ENCODE measurements at places on chromosomes 6 and 20.

GRCh38 chr6:48736501-48737206, 625.7 kb upstream of the PTCHD4 start:
- DNase-seq = no peak

DNA sequence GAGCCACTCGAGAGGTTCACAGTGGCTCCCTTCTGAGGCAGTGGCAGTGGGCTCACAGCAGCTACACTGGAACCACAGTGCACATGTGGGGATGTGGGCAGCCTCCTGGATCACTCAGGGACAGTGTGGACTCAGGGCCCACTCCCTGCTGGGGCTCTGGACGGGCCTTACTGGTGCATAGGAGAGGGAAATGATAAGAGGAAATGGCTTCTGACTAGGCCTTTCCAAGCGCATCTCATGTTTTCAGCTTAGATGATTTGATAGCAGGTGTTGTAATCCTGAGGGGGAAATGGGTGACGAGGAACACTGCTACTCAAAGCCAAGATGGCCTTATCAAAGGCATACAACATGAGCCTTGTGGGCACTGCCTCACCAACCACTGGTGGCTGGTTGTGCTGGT, 44.0 kb downstream of the PANK2 start:
- DNase-seq = peak; percentile 51

DNA sequence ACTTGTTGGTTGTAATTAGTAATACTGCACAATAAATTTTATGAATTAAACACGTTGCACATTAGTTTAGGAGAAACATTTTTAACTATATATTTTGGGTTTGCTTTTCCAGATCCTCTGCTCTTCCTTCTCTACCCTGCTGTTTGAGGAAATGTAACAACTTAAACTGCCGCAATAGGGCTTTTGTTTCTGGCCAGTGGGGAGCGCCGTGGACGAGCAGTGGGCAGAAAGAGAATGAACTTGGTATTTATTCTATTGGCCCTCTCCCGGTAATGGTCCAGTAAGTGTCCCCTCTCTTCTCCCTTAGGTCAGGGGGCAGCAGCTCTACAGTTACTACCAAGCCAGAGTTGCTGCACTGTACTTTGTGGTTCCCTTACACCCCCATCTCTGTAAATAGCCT, 35.2 kb upstream of the EPHA7 start:
- no peak for DNase-seq

DNA sequence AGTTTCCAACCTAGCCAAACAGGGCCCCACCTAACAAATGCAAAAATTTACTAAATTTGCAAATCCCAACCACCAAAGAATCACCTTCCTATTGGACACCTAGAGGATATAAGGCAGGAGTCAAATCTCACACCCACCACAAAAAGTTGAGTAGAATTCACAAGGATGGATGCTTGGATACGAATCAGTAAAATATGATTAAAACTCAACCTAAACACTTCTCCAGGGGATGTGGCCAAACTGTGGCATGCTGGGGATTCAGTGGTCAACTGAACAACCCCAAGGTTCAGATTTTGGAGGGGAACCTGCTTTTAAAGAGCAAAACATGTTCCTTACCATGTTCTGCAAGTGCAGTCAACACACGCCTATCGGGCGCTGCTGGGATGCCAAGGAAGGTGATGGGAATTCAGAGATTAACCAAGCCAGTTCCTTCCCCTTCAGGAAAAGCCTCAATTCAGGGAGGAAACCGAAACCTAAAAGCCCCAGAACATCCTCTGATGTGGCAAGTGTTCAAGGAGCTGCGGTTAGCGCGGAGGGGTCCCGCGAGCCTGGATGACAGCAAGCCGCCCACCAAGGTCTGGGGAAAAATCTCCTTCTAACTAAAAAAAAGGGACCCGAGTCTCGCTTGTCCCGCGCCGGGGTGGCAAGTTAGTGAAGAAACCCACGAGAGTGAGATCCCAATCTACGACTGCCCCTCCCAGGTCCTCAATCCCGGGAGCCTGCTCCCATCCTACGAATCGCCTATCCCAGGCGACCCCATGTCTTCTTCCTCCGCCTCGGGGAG, 902 bp downstream of the SAMHD1 start:
- DNase-seq = peak; percentile 73

DNA sequence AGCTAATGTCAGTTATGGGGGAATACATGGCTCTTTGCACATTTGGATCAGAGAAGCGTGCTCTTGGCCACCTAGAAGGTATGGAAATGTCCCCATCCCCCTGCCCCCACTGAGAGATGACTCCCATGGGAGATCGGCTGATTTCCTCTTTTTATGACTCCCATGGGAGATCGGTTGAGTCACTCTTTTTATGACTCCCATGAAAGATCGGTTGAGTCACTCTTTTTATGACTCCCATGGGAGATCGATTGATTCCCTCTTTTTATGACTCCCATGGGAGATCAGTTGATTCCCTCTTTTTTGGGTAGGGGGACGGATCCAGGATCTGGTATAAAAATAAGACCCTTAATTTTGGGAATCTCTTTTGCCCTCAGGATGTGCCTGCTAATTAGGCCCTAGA, 10.3 kb upstream of the TAAR9 start:
- DNase-seq = peak; percentile 68

DNA sequence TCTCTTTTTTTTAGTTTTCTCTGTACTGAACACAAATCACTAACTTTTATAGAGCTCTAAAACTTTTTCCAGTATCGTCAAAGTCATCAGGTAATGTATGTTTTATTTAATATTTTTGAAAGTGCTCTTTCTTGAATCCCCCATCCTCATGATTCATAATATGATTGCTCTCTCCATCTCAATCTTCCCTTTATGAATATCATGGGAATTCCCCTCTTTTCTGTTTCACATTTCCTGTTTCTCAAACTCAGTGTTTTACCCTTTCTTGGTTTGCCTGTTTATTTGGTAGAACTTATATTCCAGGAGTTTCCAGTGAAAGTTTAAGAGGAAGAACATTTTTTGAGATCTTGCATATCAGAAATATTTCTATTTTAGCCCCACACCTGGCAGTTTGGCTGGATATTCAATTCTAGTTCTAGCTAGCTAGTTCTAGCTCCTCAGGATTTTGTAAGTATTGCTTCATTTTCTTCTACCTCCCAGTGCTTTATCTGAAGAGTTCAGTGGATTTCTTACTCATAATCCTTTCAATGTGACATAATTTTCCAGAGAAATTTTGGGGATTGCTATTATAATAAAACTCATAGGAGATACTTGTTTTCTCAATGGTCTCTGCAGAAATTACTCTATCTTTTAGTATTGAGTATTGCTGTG, 6.1 kb upstream of the C6orf58 start:
- DNase-seq = no peak

DNA sequence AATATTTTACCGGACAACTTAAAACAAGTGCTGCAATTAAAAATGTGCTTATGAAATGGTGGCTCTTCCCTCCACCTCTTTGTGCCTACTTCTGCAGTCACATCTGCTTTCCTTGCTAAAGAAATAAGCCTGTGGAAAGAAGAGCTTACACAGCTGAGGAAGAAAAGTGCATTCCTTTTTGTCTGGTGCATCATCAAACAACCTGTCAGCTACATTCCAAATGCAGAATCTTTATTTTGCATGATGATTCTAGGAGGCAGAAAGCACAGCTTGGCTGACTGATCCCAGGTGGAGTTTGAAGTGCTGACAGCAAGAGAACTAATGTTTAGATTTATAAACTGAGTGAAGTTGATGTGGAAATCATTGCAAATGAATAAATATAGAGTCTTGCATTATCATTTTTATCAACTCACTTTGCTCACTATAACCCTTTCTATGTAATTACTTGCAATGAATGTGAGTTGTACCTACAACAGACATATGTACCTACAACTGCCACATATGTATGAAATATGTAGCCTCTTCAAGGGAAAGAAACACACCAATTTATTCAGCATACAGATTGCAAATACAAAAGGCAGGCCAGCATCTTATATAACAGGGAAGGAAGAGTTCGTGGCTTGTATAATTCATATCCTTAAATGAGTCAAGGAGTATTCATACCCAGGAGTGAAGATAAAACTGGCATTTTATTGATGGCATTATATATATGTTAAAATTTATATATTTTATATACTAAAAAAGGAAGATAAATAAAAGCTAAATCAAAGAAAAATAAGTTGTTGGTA, 223.4 kb upstream of the MCHR2 start:
- no peak for DNase-seq

DNA sequence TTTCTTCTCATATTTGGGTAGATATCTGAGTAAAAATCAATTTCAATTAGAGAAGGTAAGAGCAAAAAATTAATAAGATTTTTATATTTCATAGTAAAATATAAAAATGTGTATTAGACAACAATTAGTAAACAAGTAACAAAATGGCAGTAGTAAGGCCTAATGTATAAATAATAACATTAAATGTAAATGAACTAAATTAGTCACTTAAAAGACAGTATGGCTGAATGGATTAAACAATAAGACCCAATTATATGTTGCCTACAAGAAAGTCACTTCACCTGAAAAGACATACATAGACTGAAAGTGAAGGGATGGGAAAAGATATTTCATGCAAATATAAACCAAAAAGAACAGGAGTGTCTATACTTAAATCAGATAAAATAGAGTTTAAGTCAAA, 147.6 kb downstream of the TRMT11 start:
- no peak for DNase-seq

DNA sequence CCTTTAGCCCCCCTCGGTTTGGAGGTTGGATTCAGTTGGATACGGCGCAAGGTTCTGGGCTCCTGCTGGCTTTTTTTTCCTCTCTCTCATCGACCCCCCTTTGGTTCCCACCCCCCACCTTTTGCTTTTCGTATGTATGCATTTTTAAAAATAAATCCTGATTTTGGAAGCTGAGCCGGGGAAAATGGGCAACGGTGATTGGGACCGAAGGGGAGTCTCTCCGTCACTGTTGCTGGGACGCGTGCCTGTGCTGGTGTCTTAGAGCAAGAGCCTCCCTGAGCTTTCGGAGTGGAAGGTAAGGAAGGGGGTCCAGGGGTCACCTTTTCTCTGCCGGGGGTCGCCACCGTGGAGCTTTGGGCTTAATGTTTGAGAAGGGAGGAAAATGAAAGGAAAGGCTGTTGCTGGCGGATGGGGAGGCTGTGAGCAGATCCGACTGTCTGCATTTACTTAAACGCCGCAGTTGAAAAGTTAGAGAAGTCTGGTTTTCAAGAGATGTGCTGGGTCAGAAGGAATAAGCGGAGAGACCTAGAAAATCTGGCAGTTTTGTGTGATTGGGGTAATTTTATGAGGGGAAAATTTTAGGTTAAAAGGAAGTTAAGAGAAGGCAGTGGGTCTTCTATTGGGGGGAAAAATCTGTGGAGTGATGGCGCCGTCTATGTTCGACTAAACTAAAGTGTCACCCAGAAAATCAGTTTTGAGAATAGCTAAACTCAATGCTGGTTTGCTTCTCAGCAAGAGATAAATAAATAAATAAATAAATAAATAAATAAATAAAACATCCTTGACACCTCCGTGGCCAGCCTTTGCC, 828 bp downstream of the ADGRB3 start:
- no peak for DNase-seq

GRCh38 chr6:142207265-142207877, 60.3 kb downstream of the VTA1 start:
- peak; percentile 56 for DNase-seq

DNA sequence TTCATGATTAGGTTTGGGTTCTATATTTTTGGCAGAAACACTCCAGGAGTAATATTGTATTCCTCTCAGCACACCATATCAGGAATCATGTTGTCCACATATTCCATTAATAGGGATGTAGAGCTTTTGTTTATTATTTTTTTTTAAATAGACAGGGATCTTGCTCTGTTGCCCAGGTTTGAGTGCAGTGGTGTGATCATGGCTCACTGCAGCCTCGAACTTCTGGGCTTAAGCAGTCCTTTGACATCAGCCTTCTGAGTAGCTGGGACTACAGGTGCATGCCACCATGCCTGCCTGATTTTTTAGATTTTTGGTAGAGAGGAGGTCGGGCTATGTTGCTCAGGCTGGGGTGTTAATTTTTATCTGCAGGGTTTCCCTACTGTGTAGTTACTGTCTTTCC, 12.0 kb downstream of the SCAF8 start:
- no peak for DNase-seq
